Activated naive CD8-positive, alpha-beta T cell treated with anti-CD3 and anti-CD28 coated beads for 36 hours (primary cell): ENCODE measurements at places on chromosomes 12 and 14. TPM values are rescaled to one million over a fixed set of nuclear protein-coding genes. Genes with fewer than 3 reads are reported as not detected.

Gene OR6C65
- not detected for total RNA-seq

Gene COCH
- total RNA-seq, result 7.2 TPM

Gene CD69
- 152 TPM for total RNA-seq

Gene TAS2R9
- total RNA-seq, result not detected

Gene FGF6
- not detected for total RNA-seq

Gene PMCH
- not detected for total RNA-seq

Gene LTBR
- total RNA-seq, result 1.5 TPM

Gene KRT85
- total RNA-seq, result not detected

Gene PTGDR
- not detected for total RNA-seq

DNA sequence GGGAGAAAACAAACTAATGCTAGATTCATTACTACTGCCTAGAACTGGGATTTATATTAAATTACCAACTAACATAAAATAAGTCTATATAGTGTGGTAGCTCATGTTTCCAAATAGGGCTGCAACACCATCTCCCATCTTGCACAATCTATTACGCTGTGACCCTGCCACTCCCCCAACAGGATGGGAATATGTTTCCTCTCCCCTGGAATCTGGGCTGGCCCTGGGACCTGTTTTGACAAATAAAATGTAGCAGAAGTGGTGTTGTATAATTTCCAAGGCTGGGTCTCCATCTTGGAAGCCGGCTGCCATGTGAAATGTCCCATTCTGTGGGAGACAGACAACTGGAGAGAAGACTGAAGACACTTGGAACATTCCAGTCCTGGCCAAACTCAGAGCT, 45.6 kb upstream of the FERMT2 start:
- DNase-seq, result no peak

DNA sequence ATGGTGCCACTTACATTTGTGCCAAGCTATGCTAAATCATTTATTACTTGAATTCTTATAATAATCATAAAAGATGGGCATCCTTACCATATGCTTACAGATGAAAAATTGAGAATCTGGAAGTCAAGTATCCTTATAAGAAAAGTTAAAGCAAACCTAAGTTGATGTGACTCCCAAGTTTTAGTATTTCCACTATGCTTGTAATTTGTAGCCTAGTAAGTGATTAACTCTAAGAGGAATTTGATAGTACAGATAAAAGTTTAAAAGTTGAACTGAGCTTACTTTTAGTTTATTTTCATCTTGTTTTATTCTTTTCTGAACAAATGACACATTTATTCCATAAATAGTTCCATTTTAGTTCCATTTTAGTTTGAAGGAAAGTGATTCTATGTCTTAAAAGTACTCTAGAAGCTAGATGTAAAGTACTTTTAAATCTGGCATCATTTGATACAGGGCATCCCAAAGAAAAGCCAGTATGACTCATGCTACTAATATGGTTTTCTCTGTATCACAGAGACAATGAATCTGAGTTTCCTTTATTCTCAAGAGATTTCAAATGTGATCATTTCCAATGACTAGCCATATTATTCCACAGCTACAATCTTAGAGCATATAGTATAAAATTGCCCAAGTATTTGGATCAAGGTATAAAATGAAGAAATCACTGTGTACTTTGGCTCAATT, 596.0 kb downstream of the SLC16A7 start:
- DNase-seq, result no peak

DNA sequence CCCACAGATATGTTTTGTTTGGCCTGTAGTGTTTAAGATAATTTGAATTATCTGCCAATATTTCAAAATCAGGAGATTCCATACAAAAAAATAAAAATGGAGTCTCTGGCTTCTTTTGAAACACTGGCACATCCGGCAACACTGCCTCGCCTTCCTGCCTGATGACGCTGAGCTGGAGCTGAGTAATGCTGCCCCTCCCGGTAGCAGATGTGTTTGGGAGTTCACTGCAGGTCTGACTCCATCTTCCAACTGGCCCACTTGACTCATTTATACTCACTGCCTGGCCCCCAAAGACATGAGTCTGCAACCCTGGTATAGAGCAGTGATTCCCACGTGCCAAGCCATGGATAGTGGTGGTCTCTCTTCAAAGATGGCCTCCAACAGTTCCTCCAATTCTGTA, 7.4 kb downstream of the CIT start:
- DNase-seq, result no peak

DNA sequence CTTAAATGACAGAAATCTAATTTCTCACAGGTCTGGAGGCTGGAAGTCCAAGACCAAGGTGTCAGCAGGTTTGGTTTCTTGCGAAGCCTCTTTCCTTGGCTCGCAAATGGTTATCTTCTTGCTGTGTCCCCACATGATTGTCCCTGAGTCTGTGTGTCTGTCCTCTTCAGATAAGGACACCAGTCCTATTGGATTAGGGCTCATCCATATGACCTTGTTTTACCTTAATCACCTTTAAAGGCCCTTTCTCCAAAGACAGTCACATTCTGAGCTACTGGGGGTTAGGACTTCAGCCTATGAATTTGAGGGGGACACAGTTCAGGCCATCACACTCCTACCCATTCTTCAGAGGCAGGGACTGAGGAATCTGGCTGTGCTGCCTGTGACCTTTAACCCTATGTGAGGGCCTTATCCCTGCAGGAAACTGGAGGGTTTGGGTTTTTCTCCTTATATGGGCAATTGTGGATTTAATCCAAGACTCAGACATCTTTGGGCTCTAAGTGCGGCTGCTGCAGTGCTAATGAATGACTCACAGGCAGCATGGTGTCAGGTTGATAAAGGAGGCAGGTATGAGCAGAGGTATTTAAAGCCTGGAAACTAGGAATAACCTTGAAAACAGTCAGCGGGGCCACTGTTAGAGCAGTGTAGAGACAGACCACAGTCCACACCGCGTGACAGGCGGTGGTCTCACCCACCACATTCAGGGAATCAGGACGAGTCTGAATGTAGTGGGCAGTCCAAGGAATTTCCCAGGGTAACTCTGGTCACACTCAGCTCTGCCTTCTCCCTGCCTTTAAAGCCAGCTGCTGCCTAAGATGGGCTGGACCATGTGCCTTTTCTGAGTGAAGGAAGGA, 10.2 kb downstream of the TPCN1 start:
- DNase-seq, result no peak

GRCh38 chr12:122160761-122161160, 13.3 kb downstream of the IL31 start:
- DNase-seq, result no peak

GRCh38 chr14:97331526-97331925, 534.3 kb downstream of the VRK1 start:
- no peak for DNase-seq

DNA sequence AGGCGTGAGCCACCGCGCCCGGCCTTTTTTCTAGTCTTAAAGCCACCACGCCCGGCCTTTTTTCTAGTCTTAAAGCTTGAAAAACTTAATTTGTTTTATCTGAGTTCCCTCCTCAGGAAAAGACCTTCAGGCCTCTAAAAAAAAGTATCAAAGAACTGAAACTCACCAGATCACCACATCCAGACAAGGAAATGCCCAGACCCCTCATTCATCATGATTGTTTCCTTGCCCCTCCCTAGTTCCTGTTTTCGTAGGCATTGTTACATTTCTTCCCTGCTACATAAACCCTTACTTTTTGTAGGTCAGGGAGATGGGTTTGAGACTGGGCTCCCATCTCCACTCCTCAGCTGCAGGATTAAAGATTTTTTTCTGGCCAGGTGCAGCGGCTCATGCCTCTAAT, 21.1 kb upstream of the VWF start:
- DNase-seq, result no peak

DNA sequence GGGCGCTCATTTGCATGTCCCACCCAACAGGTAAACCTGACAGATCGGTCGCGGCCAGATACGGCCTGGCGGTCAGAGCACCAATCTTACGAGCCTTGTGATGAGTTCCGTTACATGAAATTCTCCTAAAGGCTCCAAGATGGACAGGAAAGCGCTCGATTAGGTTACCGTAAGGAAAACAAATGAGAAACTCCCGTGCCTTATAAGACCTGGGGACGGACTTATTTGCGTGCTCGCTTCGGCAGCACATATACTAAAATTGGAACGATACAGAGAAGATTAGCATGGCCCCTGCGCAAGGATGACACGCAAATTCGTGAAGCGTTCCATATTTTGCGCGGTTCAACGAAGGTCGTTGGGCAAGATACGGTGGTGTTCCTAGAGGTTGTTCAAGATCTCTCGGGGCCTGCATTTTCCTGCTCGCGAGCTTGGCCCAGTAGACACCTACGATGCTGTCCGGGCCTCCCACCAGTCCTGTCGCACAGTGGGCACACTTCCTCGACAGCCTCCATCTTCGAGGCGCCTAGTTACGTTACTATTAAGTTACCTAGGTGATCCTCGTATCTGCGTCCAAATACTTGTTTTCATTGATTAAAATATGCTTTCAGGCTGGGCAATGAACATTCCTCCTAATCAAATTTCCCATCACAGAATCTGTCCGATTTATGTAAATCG, at the start of gene RNU6-7:
TSS of gene RNU6-7 (plus strand) at position 230 of the 675 bp plus-strand sequence.
- DNase-seq, result peak; percentile 31

- no peak for DNase-seq
These were observed 19.4 kb upstream of the EVL start for GRCh38 chr14:100045642-100046344.

GRCh38 chr12:7100239-7100638, 8.0 kb upstream of the C1R start:
- DNase-seq, result no peak

- no peak for DNase-seq
These were observed 156.6 kb downstream of the PAX9 start for GRCh38 chr14:36818246-36818645.

- DNase-seq, result no peak
These were observed 4.9 kb downstream of the KRT1 start for GRCh38 chr12:52675301-52675701.

GRCh38 chr12:67928621-67929383, 60.4 kb upstream of the IFNG-AS1 start:
- DNase-seq, result no peak

DNA sequence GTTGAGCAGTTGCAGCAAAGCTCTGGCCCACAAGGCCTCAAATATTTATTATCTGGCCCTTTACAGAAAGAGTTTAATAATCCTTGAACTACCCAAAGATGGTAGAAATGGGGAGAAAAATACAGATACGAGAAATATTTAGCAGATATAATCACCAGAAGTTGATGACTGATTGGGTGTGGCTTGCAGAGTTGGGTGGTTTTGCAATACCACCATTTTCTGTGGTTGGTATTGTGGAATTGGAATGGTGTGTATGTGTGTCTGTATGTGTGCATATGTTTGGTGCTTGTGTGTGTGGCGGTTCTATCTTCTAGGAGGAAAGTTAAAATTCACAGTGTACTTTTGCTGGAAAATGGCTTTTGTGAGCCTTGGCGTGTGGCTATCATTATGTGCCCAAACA, 85.4 kb upstream of the MANSC4 start:
- no peak for DNase-seq

DNA sequence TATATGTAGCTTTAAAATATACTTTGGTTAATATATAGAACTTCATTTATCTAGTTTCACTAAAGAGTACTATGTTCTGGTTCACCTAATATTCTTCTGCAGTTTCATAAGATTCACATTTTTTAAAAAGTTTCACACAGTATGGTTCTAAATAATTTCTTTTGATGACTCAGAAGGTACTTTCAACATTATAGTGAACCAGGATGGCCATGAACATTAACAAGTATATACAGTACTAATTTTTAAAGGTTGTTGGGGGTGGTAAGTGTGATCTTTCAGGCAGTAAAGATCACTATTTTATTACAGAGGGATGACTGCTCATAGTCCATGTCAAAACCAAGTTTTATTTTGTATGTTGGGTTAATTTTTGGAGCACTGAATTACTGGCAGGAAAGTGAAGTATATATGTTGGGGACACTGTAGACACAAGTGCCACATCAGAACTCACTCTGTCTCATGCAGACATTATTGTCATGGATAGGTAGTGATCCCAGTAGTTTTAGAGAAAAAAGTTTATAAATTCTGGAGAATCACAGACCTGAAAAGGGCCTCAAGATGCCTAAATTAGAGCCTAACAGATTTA, 60.0 kb downstream of the DCAF5 start:
- DNase-seq, result no peak
